ENCODE measurements at places on chromosomes 16 and 17. TPM values are rescaled to one million over a fixed set of nuclear protein-coding genes. Genes with fewer than 3 reads are reported as not detected.
A peak's percentile ranks its signal among the peaks of the same experiment; 100 is the strongest.

DNAI2 gene
- total RNA-seq: 0.87 TPM

MBTD1 gene
- total RNA-seq: 35.9 TPM

SCIMP gene
- not detected for total RNA-seq

RNPS1 gene
- 180 TPM for total RNA-seq

KRTAP3-2 gene
- not detected for total RNA-seq

DNA sequence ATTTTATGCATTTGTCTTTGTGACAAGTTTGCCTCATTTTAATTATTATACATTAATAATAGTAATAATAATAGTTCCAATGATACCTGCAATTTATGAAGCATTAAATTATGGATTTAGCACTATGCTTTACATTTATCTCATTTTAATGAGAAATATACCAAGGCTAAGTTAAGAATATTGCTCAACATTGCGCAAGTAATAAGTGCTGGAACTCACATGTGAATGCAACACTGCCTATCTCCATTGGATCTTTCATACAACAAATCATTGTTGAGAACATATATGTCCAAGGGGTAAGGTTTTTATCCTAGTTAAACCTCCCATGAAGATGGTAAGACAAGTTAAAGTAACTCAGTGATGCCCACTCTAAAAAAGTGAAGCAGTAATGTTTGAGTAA is 703.7 kb upstream of the SOX9 start:
- no peak overlapping the region for H3K4me3 ChIP-seq
- no peak overlapping the region for H3K27ac ChIP-seq
- no peaks in the 10 kb centered on the region for H3K36me3 ChIP-seq
- H3K4me1 ChIP-seq: no peaks in the 10 kb centered on the region
- no peaks in the 10 kb centered on the region for H3K27me3 ChIP-seq

GRCh38 chr17:77959926-77960521 is 1.5 kb downstream of the TNRC6C start:
- peaks cover 29% of the 10 kb centered on the region for H3K4me1 ChIP-seq
- peak overlapping the region; percentile 94 for H3K4me3 ChIP-seq
- H3K27me3 ChIP-seq: peaks cover 46% of the 10 kb centered on the region

DNA sequence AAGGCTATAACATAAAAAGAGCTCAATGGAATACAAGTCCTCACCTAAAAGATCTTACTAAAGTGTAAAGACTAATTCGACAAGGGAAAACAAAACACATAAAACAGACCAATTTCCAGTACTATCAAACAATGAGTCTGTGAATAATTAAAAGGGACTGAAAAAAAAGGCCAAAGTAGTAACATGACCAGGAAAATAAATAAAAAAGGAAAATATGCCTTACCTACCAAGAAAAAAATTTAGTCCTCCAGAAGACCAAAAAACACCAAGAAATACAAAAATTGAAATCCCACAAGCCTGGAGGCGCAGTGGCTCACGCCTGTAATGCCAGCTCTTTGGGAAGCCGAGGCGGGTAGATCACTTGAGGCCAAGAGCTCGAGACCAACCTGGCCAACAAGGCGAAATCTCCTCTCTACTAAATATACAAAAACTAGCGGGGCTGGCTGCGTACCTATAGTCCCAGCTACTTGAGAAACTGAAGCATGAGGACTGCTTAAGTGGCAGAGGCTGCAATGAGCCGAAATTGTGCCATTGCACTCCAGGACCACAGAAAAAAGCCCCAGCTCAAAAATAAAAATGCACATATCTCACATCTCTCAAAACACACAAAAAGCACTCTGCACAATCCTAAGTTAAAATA is 60.8 kb downstream of the TEX14 start:
- no peak for DNase-seq
- H3K4me1 ChIP-seq: no peaks in the 10 kb centered on the region
- H3K27ac ChIP-seq: no peak overlapping the region
- H3K27me3 ChIP-seq: no peaks in the 10 kb centered on the region

GRCh38 chr17:30513346-30513745 is 36.1 kb downstream of the GOSR1 start:
- H3K36me3 ChIP-seq: peaks cover 16% of the 10 kb centered on the region
- H3K4me3 ChIP-seq: no peak overlapping the region
- no peak for DNase-seq
- no peaks in the 10 kb centered on the region for H3K4me1 ChIP-seq

DNA sequence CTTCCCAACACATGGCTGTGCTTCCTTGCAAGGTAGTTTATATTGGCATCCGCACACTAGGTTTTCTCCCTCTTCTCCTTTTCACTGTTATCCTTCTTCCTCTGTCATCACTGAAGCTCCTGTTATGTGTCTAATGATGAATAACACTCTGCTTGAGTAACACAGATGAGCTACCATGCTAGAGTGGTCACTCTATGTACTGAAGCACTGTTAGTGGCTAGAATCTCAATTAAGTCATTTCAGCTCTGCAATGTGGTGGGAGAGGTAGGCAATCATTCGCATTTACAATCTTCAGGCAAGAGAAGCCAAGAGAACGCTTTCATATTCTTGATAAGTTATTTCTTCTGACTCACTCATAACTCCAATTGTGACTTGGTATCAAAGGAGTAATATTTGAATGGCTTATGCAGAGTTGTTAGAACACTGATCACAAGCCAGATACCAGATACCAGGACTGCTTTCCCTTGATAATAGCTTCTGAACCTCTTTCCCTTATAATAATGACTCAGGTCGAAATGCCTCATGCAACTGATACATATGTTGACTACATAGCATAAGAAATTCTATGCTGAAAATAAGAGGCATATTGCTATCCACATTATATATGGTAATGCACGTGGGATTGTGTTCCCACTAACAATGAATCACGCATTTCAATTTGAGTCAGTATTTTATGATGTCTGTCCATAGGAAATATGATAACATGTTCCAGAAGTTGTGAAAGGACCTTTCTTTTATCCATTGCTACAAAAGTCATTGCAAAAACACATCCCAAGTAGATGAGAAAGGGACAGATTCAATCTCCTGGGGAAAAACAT is 158.0 kb upstream of the HS3ST3A1 start:
- no peaks in the 10 kb centered on the region for H3K36me3 ChIP-seq
- H3K27ac ChIP-seq: no peak overlapping the region
- H3K27me3 ChIP-seq: peaks cover 3% of the 10 kb centered on the region
- H3K4me1 ChIP-seq: peaks cover 5% of the 10 kb centered on the region

GRCh38 chr16:9139965-9140364 is 48.5 kb downstream of the HAPSTR1 start:
- no peak for DNase-seq
- no peak overlapping the region for H3K4me3 ChIP-seq
- peaks cover 14% of the 10 kb centered on the region for H3K27me3 ChIP-seq
- no peak overlapping the region for H3K27ac ChIP-seq
- H3K4me1 ChIP-seq: peaks cover 15% of the 10 kb centered on the region

DNA sequence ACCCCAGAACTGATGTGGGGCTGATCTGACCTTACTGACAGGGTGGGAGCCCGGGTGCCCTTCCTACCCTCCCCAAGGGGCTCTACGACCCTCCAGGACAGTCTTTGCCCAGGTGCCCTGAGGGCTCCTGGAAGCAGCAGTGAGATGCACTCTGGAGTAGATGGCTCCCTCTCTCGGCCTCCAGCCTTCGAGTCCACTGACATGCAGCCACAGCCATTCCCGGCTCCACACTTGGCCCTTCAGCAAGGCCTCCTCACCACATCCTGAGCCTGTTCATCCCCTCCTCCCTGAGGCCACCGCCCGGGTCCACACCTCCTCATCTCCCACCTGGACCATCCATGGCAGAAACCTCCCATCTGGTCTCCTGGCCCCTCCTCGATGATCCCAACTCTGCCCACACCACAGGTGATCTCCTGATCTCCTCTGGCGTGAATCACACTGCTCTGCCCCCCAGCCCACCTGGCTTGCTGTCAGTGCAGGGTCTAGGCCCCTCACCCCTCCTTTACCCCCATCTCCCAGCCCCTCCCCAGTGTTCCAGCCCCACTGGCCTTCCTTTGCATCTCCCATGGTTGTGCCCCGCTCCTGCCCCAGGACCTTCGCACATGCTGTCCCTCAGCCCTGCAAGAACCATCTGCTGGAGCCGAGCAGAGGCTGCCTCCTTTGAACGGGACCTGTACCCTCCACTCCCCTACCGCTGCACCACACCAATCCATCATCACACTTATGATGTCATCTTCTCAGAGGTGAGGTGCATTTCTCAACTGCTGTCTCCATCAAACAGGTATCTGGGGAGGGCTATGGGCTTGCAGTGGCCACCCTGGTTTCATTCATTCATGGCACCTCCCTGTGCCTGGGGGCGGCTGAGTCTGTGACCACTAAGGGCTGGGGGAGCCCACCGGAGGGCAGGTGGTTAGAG is 44.7 kb downstream of the SOCS1 start:
- H3K27ac ChIP-seq: no peak overlapping the region
- H3K27me3 ChIP-seq: peaks cover 4% of the 10 kb centered on the region
- DNase-seq: no peak
- H3K4me3 ChIP-seq: no peak overlapping the region
- H3K4me1 ChIP-seq: peaks cover 4% of the 10 kb centered on the region

DNA sequence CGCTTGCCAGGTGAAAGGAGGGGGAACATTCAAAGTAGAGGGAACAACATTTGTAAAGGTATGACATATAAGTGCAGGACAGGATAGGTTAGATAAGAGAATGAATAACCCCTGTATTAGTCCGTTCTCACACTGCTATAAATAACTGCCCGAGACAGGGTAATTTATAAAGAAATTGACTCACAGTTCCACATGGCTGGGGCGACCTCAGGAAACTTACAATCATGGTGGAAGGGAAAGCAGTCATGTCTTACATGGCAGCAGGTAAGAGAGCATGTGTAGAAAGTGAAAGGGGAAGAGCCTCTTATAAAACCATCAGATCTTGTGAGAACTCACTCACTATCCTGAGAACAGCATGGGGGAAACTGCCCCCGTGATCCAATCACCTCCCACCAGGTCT is 223.8 kb downstream of the SOX9 start:
- peaks cover 41% of the 10 kb centered on the region for H3K4me1 ChIP-seq
- no peak overlapping the region for H3K27ac ChIP-seq

DNA sequence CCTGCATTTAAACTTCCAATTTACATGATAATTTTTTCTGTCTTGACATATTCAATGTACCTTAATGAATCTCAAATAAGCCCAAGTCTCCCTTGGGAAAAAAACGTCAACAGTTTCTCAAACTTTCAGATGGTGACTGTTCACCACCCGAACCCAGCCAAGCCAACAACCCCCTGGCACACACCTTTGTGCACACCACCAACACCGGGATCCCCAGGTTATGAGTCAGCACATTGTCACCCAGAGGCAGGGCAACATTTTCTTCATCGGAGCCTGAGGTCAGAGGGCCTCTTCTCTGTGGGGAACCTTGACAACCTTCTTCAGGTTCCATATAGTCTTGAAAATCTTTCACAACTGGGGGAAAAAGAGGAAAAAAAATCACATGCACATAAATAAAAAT is 15.5 kb downstream of the DYNC1LI2 start:
- no peaks in the 10 kb centered on the region for H3K27me3 ChIP-seq
- no peak for DNase-seq
- H3K4me1 ChIP-seq: peaks cover 13% of the 10 kb centered on the region
- no peak overlapping the region for H3K27ac ChIP-seq
- peaks cover 35% of the 10 kb centered on the region for H3K36me3 ChIP-seq

DNA sequence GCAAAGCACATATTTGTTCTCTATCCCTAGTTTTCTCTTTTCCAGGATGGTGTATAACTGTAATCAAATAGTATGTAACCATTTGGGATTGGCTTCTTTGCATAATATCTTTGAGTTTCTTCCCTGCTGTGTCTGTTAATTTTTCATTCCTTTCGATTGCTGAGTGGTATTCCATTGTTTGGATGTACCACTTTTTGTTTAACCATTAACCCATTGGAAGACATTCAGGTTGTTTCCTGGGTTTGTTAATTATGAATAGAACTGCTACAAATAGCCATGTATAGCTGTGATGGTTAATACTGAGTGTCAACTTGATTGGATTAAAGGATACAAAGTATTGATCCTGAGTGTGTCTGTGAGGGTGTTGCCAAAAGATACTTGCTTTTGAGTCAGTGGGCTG is 4.6 kb upstream of the SLFN13 start:
- H3K4me3 ChIP-seq: no peak overlapping the region
- no peak for DNase-seq

- no peaks in the 10 kb centered on the region for H3K27me3 ChIP-seq
- H3K4me3 ChIP-seq: no peak overlapping the region
- peaks cover 7% of the 10 kb centered on the region for H3K36me3 ChIP-seq
Measured at GRCh38 chr17:42203354-42203753, 9.1 kb upstream of the GHDC start.

DNA sequence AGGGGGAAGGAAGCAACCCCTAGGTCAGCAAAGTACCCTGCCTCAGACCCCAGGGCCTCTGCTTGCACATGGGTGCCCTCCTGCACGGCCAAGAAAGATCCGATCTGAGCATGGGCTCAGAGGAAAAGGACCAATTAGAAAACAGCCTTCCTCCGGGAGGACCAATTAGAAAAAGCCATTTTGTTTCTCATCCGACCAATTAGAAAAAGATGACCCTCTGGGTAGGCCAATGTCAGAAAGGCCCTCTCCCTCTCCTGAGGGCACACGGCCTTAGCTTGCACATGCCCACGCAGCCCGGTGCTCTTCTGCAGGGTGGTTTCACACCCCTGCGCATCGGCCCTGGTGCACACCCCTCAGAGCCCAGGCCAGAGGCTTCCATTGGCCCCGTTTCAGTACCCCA is 5.1 kb upstream of the CISD3 start:
- peak overlapping the region; percentile 18 for H3K27ac ChIP-seq
- peaks cover 9% of the 10 kb centered on the region for H3K36me3 ChIP-seq
- no peak overlapping the region for H3K4me3 ChIP-seq
- H3K4me1 ChIP-seq: peaks cover 15% of the 10 kb centered on the region
- no peak for DNase-seq
- H3K27me3 ChIP-seq: no peaks in the 10 kb centered on the region

- H3K4me1 ChIP-seq: no peaks in the 10 kb centered on the region
- no peak overlapping the region for H3K27ac ChIP-seq
- no peak for DNase-seq
Measured at GRCh38 chr17:27983853-27984252, 58.6 kb upstream of the NLK start.

- H3K27ac ChIP-seq: no peak overlapping the region
- H3K36me3 ChIP-seq: peaks cover 10% of the 10 kb centered on the region
- H3K27me3 ChIP-seq: no peaks in the 10 kb centered on the region
- no peak for DNase-seq
Measured at GRCh38 chr16:77732241-77732946, 10.1 kb downstream of the NUDT7 start.

DNA sequence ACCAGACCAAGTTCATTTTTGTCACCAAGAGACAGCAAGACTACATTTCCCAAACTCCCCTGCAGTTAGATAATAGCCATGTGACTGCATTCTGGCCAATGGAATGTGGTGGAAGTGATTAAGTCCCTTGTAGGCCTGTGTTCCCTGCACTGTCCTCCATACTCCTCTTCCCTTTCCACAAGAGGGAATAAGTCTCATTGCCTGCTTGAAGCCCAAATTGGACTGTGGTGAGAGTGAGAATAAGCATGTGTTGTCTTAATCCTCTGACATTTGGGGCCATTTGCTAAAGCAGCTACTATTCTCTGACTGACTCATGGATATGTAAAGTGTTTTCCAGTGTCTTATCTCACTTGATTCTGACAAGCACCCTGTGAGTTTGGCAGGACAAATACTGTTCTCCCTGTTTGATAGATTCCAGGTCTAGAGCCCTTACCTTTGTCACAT is 20.7 kb downstream of the PIK3R6 start:
- no peaks in the 10 kb centered on the region for H3K27me3 ChIP-seq
- H3K4me1 ChIP-seq: peaks cover 4% of the 10 kb centered on the region
- no peak for DNase-seq
- no peak overlapping the region for H3K27ac ChIP-seq
- no peak overlapping the region for H3K4me3 ChIP-seq

- no peaks in the 10 kb centered on the region for H3K36me3 ChIP-seq
- H3K27me3 ChIP-seq: no peaks in the 10 kb centered on the region
Measured at GRCh38 chr16:85557971-85558657, 55.0 kb upstream of the GSE1 start.
